CD4-positive, alpha-beta T cell (primary cell): ENCODE measurements at places on chromosomes 1 and 21.

DNA sequence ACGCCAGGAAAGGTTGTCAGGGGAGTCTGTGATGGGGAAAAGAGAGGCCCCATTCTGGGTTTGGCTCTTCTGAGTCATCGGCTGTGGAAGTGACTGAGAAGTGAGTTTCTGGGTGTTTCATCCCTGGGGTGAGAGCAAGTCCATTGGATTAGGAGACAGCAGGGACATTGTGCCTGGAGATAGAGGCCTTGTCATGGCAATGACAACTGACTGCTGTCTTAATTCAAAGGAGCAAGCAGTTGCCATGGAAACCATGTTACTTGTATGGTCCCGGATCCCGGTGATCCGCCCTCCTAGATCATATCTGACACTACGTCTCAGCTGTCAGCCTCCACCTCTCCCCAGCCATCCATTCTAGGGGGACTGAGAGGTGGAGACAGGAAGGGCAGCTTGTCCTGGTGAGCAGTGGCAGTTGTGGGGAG lies 34.4 kb downstream of the KIAA0040 start:
- DNase-seq = no peak

DNA sequence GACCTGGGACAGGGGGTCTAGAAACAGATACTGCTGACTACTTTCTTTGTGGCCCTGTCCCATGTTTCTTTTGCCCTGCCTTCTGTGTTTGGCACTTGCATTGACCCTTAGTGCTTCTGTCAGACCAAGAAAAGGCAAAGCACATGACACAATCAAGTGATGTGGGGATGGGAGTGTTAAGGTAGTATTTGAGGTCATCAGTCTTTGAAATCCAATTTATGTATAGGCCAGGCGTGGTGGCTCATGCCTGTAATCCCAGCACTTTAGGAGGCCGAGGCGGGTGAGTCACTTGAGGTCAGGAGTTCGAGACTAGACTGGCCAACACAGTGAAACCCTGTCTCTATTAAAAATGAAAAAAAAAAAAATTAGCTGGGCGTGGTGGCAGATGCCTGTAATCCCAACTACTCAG lies 26.0 kb downstream of the SERBP1 start:
- no peak for DNase-seq

DNA sequence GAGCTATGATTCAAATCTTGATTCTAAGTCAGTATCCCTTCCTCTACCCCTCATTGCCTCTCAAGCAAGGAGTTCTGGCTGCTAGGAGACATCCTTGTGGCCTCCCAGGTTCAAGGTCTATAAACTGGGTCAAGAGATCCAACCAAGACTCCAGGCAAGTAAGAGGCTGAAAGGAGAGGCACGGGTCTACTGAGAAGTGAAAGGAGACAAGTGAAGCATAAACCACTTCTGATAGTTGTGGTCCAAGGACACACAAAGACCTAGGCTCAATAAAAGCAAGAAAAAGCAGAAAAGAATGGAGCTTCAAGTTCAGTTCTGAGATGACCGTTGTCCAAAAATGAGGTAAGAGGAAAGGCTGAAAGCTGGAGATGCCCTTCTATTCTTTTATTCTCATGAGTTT lies 17.8 kb upstream of the PPP2R5A start:
- no peak for DNase-seq

DNA sequence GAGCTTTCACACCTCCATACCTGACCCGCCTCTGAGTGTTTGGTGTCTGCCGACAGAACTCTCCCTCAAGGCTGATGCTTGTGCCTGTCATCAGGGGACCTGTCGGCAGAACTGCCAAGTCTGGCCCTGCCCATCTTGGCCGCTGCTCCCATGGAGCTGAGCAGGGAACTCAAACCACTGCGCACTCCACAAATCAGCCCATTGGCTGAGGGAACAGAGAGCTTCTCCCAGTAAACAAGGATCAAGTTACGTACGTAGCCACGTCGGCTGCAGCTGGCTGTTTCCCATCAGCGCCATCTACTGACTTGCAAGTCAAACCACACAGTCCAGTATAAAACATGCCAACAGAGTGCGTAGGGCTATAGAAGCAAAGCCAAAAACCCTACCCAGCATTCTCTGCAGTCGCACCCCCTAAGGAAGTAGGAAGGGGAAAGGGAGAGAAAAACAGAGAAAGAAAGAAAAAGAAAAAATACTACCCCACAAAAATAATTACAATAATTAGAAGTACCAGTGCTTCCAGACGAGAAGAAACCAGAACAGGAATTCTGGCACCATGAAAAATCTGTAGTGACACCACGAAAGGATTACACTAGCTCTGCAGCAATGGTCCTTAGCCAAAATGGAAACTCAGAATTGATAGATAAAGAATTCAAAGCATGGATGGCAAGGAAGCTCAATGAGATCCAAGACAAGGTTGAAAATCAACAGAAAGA lies 13.1 kb downstream of the KRTAP13-1 start:
- no peak for DNase-seq
